ENCODE measurements at places on chromosomes 1 and 21.

DNA sequence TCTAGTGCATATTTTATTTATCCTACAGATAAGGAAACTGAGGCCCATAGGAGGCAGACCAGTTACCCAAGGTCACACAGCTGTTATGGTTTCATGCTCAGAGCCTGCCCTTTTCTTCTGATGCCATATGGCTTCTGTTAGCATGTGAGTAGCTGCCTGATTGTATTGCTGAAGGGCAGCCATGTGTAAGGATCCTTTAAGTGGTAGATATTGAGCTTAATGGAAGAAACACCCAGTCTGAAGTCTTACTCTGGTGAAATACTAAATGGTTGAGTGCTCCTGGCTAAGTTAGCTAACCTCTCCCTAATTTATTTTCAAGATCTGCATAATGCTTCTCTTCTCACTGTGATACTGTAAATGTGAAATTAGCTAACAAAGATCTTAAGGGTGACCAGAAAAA lies 30.9 kb downstream of the ADAMTS5 start:
- no peak for DNase-seq

DNA sequence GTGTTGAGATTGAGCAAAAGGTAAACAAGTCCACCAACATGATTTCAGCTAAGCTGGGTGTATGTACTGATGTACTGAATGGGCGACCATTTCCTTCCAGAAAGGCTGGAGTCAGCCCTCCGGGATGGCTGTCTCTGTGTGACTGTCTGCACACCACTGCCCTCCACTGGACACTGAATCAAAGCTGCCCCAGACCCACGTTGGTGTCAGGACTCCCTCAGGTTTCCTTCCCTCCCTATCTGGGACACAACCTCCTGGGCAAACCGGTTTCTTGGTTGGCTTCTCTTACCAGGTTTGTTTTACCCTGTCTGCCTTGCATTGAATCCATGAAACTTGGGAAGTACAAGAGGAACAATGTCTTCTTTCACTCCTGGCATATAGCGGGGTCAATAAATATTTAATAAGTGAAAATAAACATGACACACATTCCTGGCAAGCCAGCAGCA lies 5.3 kb upstream of the SRP9 start:
- no peak for DNase-seq

GRCh38 chr1:83077411-83077810 lies 921.5 kb downstream of the TTLL7 start:
- DNase-seq: no peak

DNA sequence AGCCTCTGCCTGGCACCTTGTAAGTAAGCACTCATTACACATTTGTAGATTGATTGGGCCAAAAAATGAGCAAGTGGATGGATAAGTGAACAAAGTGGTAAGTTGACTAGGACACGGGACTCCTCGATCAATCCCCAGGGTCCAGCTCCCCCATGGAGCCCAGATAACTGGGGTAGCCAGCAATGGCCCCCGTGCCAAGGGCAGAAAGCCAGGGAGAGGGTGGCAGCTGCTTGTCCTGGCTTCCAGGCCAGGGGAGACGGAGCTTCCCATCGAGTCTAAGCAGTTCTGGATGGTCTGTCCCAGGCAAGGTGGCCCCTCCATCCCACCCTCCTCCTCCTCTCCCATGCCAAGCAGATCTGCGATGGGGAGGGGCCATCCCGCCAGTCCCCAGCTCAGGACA lies 91.4 kb downstream of the SPSB1 start:
- no peak for DNase-seq

DNA sequence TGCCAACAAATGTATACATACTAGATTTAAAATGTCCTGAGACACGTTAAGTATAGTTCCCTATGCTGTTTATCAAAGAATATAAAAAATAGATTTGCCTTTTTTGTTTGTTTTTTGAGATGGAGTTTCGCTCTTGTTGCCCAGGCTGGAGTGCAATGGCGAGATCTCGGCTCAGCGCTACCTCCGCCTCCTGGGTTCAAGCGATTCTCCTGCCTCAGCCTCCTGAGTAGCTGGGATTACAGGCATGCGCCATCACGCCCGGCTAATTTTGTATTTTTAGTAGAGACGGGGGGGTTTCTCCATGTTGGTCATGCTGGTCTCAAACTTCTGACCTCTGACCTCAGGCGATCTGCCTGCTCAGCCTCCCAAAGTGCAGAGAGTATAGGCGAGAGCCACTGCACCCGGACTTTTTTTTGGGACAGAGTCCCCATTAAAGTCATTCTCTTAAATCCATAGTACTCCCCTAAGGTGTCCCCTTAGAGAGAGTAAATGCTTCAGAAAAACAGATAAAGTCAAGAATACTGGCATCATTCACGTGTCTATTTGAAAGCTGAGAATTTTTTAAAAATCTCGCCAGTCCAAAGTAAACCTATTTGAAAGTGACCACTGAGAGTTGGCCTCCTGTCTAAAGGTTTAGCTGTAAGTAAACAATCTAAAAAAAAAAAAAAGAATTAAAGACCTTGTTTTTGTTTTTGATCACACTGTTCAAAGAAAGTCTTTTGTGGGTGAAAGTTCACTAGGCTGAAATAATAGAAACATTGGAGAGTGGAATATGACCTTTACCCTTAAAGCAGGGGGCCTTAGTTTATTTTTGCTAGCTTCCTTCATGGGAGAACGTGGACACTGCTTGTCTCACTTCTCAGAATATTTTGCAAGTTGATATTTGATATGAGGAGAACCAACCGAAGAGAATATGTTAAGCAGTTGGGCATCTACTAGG lies 48.0 kb upstream of the SLC16A1 start:
- no peak for DNase-seq

DNA sequence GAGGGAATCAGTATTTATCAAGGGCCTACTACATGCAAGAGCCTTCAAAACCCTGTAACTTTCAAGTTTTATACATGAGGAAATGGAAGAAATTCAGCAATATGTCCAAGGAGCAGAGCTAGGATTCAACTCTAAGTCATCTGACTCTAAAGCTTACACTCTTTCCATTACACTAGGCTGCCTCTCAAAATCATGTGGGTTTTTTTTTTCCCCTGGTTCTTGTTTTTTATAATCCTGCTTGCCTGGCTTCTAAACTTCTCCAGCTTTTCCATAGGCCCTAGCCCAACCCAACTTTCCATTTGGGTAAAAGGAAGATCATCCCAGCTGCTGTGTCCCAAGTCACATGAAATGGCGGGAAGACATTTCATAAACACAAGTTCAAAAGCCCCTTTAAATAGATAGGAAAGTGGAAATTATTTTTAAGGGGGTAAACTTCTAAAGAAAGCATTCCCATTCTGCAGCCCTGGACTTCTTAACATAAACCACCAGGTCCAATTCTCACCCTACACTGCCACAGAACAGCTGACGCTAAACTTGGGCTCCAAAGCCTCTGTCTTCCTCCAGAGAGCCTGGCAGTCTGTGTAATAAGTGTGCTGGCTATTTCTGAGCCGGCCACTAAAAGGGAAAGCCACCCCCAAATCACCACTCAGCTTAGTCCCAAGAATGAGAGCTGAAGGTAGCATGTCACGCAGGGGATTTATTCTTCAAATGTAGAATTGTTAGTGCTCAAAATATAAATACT lies 46.9 kb downstream of the ITPKB start:
- no peak for DNase-seq

DNA sequence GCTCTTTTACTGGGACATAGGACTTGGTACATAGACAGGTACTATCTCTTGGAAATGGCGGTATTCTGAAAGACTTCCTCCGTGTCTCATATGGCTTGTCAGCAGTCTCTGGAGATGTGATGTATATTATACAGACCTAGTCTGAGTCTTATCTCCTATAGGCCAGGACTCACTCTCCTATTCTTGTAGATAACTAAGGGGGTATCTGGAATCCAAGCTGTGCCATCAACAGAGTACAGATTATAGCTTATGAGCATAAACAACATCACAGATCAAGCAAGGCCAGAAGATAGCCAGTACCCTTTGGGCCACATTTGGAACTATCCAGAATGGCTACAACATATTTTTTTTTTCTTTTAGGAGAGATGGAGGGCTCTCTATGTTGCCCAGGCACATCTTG lies 16.1 kb upstream of the RIMKLA start:
- no peak for DNase-seq

DNA sequence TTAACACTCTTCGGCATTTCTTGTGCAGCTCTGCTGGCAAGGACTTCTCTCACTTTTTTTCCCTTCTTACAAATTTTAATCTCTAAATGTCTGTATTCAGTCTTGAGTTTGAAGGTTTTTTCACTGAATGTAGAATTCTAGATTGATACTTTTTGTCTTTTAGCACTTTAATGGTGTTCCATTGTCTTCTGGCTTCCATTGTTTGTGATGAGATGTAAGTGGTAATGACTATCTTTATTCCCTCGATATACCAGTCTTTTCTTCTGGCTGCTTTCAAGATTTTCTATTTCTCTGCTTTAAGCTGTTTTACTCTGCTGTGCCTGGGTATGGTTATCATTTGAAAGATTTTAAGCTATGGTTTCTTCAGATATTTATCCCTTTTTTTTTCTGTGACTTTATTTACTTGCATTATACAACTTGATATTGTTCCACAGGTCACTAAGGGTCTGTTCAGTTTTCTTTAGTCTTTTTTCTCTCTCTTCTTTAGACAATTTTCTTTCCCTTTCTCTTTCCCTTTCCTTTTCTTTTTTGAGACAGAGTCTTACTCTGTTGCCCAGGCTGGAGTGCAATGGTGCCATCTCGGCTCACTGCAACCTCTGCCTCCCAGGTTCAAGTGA lies 35.8 kb downstream of the DYRK1A start:
- no peak for DNase-seq

DNA sequence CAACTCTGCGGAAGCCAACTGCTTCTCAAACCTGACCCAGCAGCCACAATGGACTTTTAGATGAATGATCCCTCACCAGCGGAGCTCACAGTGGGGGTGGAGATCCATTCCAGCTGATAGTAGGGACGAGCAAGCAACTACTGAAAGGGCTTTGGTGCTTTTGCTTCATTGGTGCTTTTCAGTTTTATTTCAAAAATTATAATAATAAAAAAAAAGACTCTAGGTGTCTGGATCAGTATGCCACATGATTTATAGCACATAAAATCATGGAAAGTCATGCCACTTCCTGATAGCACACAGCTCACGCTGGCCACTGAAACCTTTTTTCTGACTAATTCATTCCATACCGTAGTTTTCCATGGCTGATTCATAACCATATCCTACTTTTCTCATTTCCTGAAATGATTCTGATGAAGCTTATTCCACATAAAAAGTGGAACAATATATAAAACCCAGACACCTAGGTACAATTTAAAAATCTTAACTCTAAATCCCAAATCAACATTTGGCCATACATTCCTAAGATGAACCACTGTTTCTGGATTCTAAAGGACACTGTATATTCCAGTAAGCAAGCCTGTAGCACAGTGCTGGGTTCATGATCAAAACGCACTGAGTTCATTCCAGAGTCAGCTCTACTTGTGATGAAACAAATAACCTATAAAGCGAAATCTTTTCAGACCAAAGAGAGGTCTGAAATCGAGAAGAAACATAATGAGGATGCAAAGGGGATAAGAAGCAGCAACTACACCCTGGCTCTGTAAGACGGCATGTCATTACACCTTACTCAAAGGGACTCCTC lies 41.3 kb upstream of the KCNE1 start:
- DNase-seq: no peak

DNA sequence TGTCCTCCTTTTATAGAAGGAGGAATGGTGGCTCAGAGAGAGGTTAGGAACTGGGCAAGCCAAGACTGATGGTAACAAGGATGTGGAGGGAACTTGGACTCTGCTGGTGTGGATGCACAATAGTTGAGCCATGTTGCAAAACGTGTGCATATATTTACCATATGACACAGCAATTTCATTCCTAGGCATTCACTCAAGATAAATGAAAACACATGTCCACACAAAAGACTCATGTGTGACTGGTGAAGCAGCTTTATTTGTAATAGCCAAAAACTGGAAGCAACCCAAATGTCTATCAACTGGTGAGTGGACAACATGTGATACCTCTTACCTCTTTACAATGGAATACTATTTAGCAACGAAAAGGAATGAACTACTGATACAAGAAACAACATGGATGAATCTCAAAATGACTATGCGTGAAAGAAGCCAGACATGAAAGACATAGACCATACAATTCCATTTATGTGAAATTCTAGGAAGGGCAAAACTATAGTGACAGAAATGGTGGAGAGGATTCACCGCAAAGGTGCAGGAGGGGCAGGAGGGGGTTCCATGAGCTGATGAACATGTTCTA lies 36.2 kb downstream of the CAMK2N1 start:
- no peak for DNase-seq

- no peak for DNase-seq
These were observed 398.8 kb downstream of the SEC16B start for GRCh38 chr1:177571076-177571475.

DNA sequence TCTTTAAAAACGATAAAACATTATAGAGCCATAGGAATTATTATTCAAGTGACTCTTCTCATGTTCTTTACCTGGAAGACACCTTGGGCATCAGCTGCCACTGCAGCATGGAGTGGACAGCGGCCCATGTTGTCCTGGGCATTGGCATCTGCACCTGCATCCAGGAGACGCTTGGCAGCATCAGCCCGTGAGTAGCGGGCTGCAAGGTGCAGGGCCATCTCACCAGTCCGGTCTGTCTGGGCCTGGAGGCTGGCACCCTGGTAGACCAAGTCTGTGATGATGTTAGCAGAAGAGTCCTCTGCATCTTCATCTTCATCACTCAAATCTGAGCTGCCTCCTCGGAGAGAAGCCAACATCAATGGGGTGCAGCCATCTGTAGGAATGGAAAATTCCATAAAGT lies 22.9 kb upstream of the ADAM30 start:
- no peak for DNase-seq

DNA sequence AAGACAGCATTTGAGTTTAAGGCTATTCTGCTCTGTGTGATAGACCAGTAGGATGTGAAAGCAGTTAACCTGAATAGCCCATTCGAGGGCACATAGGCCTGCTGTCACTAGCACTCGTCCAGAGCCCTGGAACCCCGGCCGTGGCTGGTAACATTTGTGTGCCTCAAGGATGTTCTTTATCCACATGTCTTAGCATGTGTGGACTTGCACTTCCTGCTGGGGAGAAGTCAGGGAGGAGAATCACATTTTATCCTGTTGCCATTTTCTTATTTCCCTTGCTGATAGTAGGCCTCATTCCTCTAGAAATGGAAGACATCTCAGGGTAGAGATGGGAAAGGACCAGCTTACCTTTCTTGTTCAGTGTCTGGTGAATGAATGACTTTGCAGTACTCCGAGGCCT lies 54.7 kb downstream of the VPS13D start:
- DNase-seq: no peak

DNA sequence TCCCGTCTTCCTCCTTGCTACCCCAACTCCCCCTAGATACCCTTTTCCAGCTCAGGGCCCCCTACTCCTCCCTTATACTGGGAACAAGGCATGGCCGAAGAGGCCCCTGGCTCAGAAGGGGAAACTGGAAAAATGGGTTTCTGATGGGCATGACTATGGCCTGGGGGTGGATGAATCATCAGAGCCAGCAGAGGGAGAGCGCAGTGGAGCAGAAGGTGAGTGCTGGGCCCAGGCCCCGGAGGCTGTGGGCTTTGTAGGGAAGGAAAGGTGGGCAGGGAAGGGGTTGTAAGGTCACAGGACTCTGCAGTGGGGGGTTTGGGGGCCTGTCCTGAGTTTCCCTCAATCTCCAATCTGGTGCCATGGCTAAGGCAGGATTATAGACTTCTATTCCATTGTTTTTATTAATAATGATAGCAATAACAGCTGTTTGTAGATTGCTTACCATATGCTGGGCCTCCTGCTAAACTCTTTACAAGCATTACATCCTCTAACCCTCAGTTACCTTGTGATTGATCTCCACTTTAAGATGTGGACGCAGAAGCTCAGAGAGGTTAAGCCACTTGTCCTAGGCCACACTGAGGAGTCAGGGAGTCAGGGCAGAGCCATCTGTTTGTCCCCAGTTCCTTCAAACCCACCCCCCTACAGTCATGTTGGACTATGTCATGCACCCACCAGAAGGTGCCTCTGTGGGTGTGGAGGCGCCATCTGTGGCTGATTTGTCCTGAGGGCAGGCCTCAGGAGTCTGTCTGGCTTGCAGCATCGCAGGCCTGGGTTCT lies 36.2 kb upstream of the ZNF362 start:
- DNase-seq: no peak
